CD4-positive, alpha-beta memory T cell (primary cell): ENCODE measurements at places on chromosomes 2 and 18. TPM values are rescaled to one million over a fixed set of nuclear protein-coding genes. Genes with fewer than 3 reads are reported as not detected.

Gene TMEM200C
- total RNA-seq: not detected

DNA sequence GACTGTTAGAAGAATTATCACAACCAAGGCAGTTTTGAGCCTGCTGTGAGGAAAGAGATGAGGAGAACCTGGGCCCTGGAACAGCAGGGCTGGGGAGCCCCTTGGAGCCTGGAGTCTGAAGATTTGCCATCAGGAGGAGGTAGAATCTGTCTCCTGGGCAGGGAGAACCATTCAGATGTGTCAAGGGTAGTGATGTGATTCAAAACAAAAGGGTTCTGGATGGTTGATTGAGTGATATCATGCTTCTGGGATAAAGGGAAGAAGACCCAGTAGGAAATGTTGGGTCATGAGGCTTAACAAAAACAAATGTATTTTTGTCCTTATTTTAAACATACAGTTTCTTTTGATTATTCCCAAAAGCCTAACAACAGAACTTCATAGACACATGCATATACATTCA, 28.6 kb downstream of the RNF144A start:
- DNase-seq: no peak
- H3K4me3 ChIP-seq: no peak overlapping the region
- H3K27ac ChIP-seq: no peak overlapping the region

Gene FBXO15
- 2.5 TPM for total RNA-seq

Gene TLX2
- 0.53 TPM for total RNA-seq

Gene SRBD1
- total RNA-seq: 22.4 TPM

Gene SCN9A
- not detected for total RNA-seq

DNA sequence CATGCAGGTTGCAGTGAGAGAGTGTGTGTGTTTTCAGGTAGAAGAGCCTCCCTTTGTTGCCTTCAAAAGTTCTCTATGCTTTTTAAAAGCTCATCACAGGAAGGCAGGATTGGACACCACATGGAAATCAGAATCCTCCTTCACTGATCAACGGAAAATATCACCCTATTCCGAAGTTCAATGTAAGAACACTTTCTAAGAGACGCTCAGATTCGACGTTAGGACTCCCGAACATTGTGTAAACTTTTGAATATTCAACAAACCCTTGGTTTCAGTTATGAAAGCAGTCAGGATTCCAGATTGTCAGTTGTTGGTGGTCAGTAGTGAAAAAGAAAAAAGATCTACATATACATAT, 561.4 kb upstream of the ID2 start:
- no peak overlapping the region for H3K4me3 ChIP-seq
- H3K27ac ChIP-seq: no peak overlapping the region
- H3K27me3 ChIP-seq: no peaks in the 10 kb centered on the region
- H3K4me1 ChIP-seq: no peaks in the 10 kb centered on the region
- DNase-seq: no peak

DNA sequence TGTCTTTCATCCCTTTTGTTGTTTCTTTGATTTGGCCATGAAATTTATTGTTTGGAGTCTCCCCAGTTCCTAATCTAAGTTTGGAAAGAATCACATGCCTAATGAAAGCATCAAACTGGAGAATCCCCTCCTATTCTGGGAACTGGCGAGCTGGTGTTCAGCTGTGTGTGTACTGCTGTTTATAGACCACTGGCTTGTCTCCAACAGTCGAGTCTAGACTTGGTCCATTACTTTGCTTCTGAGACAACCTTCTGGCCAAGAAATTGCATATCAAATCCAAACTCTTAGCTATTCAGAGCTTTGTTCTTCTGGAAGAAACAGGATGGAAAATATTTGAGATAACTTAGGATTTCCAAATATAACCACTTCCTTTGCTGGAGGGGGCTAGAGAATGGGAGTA, 111.5 kb upstream of the THSD7B start:
- no peak overlapping the region for H3K27ac ChIP-seq
- no peaks in the 10 kb centered on the region for H3K27me3 ChIP-seq
- no peak overlapping the region for H3K4me3 ChIP-seq
- no peaks in the 10 kb centered on the region for H3K4me1 ChIP-seq
- DNase-seq: no peak

GRCh38 chr2:134663451-134664450, 55.0 kb downstream of the TMEM163 start:
- no peak for DNase-seq
- no peak overlapping the region for H3K4me3 ChIP-seq
- peaks cover 35% of the 10 kb centered on the region for H3K4me1 ChIP-seq
- no peaks in the 10 kb centered on the region for H3K27me3 ChIP-seq
- no peak overlapping the region for H3K27ac ChIP-seq

DNA sequence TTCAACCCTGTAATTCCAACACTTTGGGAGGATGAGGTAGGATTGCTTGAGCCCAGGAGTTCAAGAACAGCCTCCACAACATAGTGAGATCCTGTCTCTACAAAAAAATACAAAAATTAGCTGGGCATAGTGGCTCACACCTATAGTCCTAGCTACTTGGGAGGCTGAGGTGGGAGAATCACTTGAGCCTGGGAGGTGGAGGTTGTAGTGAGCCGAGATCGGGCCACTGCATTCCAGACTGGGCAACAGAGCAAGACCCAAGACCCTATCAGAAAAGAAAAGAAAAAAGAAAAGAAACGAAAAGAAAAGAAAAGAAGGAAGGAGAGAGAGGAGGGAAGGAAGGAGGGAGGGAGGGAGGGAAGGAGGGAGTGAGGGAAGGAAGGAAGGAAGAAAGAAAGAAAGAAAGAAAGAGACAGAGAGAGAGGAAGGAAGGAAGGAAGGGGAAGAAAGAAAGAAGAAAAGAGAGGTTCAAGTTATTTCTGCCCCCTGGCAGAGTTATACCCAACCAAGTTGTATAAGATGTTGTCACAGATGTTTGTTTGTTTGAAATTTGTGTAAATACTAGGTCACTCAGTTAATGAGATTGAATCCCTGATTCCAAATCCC, 3.9 kb upstream of the PKDCC start:
- peaks cover 6% of the 10 kb centered on the region for H3K4me1 ChIP-seq
- no peaks in the 10 kb centered on the region for H3K36me3 ChIP-seq
- DNase-seq: no peak
- no peak overlapping the region for H3K4me3 ChIP-seq
- H3K27me3 ChIP-seq: peaks cover 14% of the 10 kb centered on the region
- no peak overlapping the region for H3K27ac ChIP-seq

GRCh38 chr18:34048423-34048822, 176.3 kb downstream of the NOL4 start:
- H3K4me3 ChIP-seq: no peak overlapping the region
- no peaks in the 10 kb centered on the region for H3K4me1 ChIP-seq
- DNase-seq: no peak
- no peaks in the 10 kb centered on the region for H3K27me3 ChIP-seq
- no peaks in the 10 kb centered on the region for H3K36me3 ChIP-seq

Gene THAP4
- 28.2 TPM for total RNA-seq

- no peaks in the 10 kb centered on the region for H3K36me3 ChIP-seq
- no peak overlapping the region for H3K27ac ChIP-seq
- no peaks in the 10 kb centered on the region for H3K4me1 ChIP-seq
- no peak overlapping the region for H3K4me3 ChIP-seq
Measured at GRCh38 chr18:70082430-70082829, 123.1 kb downstream of the RTTN start.

Gene ARL4C
- total RNA-seq: 225 TPM

Gene AGAP1
- total RNA-seq: 2.9 TPM

DNA sequence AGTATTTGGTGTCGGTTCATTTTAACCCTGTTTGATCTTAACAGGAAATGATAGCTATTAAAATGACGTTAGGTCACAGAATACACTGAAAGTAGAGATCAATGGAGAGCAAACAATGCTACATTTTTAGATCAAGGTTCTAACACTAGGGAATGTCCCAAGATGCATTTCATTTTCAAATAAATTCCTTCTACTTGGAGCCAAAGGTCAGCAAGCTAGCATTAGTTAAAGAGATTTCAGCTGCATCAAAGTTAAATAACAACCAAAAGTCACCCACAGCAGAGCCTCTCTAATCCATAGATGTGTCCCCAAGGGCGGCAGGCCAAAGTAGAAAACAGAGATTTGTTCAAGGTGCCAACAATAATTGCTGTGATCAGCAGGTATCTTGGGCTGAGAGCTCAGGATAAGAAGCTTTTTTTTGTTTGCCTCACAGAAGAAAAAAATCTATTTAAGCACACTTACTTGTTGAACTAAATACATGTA, 1233.6 kb upstream of the TMEFF2 start:
- H3K36me3 ChIP-seq: no peaks in the 10 kb centered on the region
- H3K27ac ChIP-seq: no peak overlapping the region
- H3K27me3 ChIP-seq: no peaks in the 10 kb centered on the region
- H3K4me1 ChIP-seq: no peaks in the 10 kb centered on the region
- no peak overlapping the region for H3K4me3 ChIP-seq

Gene UGT1A4
- total RNA-seq: not detected

DNA sequence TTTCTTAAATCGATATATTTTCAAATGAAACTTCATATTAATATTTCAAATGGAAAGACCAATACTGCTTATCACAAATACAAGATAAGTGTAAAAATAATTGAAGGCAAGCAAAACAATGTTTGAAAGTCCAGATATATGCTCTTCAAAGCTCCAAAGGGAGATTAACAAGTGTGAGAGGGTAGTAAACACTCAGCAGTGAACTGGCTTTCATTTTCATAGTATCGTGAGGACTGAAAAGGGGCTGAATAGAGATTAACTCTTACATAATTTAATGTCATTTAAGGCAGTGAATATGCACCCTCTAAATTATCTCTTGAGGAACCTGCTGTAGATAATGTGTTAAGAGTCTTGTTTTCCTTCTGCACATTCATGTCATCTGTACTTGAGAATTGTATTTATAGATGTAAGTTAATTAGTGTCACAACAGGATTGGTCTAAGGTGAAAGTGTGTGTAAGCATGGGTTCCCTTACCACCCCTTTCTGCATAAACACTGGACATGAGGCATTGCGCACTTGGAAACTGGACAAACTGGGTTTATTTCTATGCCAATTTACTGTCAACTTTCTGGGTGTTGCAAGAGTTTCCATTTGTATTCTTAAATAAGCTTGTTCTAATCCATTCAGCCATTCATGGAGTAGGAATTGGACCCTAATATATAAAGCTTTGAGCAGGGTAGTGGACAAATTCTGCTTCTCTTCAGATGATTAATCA, 76.7 kb upstream of the SESTD1 start:
- no peak for DNase-seq
- no peaks in the 10 kb centered on the region for H3K27me3 ChIP-seq
- no peaks in the 10 kb centered on the region for H3K4me1 ChIP-seq
- no peak overlapping the region for H3K27ac ChIP-seq

DNA sequence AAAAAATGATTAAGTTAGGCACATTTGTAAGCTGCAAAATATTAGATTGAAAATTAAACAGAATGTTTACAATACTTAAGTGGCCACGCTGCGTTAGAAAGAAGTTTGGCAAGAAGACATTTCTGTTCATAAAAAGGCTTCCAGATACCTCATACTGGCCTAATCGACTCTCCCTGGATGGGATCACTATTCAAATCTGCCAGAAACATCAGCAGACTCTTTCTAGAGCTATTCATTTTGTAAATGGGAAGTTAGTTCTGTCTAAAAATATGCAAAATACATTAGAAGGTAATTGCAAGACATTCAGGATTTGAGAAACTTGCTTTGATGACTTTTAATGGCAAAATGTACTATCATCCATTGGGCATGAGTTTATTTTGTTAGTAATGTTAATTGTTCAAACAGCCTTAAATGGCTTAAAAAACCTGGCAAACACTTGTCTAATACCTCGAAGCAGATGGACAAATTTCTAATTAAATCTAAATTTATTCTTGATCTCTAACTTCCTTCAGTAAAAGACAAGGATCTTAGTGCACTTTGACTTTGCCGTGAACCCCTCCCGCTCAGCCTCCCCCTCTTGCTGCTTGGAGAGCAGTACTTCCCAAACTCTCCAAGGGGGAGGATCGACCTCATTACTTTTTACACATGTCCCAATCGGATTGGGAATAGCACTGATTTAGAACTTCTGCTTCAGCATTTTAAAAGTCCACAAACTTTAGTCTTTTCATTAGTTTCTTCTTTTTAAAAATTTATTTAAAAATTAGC, 103.5 kb downstream of the SMIM21 start:
- no peak overlapping the region for H3K4me3 ChIP-seq
- no peaks in the 10 kb centered on the region for H3K36me3 ChIP-seq
- no peak overlapping the region for H3K27ac ChIP-seq
- H3K4me1 ChIP-seq: no peaks in the 10 kb centered on the region
- H3K27me3 ChIP-seq: no peaks in the 10 kb centered on the region

GRCh38 chr2:35591886-35592285, 763.7 kb upstream of the CRIM1 start:
- DNase-seq: no peak
- no peaks in the 10 kb centered on the region for H3K4me1 ChIP-seq
- no peak overlapping the region for H3K4me3 ChIP-seq
- no peaks in the 10 kb centered on the region for H3K27me3 ChIP-seq
- H3K27ac ChIP-seq: no peak overlapping the region
- no peaks in the 10 kb centered on the region for H3K36me3 ChIP-seq

Gene PLA2R1
- total RNA-seq: not detected

GRCh38 chr2:109694190-109694589, 80.0 kb downstream of the SOWAHC start:
- no peak overlapping the region for H3K27ac ChIP-seq
- H3K36me3 ChIP-seq: no peaks in the 10 kb centered on the region
- H3K4me3 ChIP-seq: no peak overlapping the region
- no peak for DNase-seq
- no peaks in the 10 kb centered on the region for H3K27me3 ChIP-seq

Gene CAVIN2
- total RNA-seq: not detected

Gene MTX2
- total RNA-seq: 7.6 TPM

- H3K4me3 ChIP-seq: no peak overlapping the region
- H3K4me1 ChIP-seq: no peaks in the 10 kb centered on the region
- H3K27ac ChIP-seq: no peak overlapping the region
Measured at GRCh38 chr2:225932811-225933413, 533.4 kb downstream of the NYAP2 start.

- DNase-seq: no peak
- H3K27ac ChIP-seq: no peak overlapping the region
- no peaks in the 10 kb centered on the region for H3K4me1 ChIP-seq
Measured at GRCh38 chr18:32324181-32324580, 134.3 kb downstream of the MEP1B start.

- H3K4me3 ChIP-seq: no peak overlapping the region
- H3K36me3 ChIP-seq: no peaks in the 10 kb centered on the region
- H3K27me3 ChIP-seq: no peaks in the 10 kb centered on the region
- DNase-seq: no peak
Measured at GRCh38 chr2:236587861-236588815, 18.5 kb downstream of the ACKR3 start.

DNA sequence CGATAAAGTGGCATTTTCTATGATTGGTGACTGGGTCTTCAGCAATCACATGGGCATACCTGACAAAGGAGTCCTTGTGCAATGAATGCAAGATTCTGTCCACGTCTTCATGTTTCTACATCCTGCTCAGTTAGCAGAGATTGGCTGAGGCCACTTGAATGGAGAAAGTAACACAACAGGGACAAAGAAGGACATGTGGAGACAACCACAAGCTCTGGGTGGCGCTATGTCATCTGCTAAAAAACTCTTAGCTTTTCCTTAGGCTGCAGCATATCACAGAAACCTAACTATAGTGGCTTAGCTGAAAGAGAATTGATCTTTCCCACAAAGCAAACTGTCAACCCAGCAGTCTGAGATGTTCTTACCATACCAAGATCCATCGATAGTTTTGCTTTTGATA, 1109.7 kb downstream of the SOCS6 start:
- no peak overlapping the region for H3K4me3 ChIP-seq
- no peak overlapping the region for H3K27ac ChIP-seq
- H3K36me3 ChIP-seq: no peaks in the 10 kb centered on the region
- H3K4me1 ChIP-seq: no peaks in the 10 kb centered on the region
- no peaks in the 10 kb centered on the region for H3K27me3 ChIP-seq
- no peak for DNase-seq

Gene ZAP70
- 419 TPM for total RNA-seq

Gene PSMA8
- 0.75 TPM for total RNA-seq

GRCh38 chr2:207227062-207227748, 61.5 kb upstream of the KLF7 start:
- no peaks in the 10 kb centered on the region for H3K27me3 ChIP-seq
- H3K36me3 ChIP-seq: no peaks in the 10 kb centered on the region
- no peak overlapping the region for H3K27ac ChIP-seq
- no peaks in the 10 kb centered on the region for H3K4me1 ChIP-seq
- no peak overlapping the region for H3K4me3 ChIP-seq
- no peak for DNase-seq
